ENCODE measurements at places on chromosomes 7 and 10.

DNA sequence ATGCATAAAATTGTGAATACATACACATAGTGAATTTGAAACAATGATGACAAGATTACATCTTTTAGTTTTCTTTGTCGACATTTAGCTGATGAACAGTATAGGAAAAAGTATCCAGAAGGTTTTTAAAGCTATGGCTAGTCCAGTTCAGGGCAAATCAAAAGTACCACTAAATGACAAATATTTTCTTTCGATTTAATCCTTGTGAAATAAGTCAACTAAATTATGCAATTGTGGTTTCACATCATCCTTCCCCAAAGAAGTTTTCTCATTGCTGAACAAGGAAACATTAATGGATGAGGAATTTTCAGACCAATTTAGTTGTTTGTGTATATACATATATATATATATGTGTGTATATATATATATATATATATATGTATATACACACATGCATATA lies 774.0 kb downstream of the DNAJB9 start:
- DNase-seq, result no peak

DNA sequence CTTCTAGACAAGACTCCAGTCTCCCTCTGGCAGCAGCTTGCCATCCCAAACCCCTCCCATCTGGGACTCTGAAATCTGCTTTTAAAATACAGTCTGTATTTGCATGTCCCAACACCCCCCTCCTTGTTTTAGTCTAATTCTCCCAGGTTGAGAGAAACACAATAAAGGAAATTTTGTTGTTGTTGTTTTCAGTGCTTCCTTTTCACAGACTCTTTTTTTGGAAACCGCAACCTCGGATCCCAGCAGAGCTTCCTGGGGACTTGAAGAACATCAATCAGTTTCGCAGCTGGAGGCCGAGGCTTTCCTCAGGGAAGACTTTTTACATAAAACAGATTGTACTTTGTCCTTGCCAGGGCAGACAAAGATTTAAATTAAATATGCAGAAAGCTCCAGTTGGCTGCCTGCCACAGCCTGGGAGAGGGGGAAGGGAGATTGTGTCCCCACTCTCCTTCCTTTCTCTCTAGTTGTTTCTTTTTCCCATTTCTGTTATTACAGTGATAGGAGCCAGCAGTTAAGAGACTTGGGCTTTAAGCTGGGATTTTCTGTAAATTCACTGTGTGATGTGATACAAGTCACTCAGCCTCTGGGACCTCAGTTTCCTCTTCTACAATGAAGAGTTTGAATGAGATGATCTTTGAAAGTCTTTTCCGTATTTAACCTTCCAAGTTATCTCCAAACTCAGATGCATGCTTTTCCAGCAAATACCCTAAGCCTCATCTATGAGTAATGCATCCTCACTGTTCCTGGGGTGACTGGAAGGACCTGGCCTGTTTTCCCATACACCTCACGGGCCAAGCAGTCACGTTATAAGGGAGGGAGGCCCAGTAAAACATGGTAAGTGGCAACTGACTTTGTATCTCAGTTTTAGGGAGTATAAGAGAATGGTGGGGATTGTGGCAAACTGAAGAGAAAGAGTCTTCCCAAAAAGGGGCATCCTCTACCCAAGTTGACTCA lies 192.3 kb downstream of the REEP3 start:
- DNase-seq, result no peak

- DNase-seq, result no peak
These were observed 27.3 kb downstream of the AHCYL2 start for GRCh38 chr7:129252128-129252527.

DNA sequence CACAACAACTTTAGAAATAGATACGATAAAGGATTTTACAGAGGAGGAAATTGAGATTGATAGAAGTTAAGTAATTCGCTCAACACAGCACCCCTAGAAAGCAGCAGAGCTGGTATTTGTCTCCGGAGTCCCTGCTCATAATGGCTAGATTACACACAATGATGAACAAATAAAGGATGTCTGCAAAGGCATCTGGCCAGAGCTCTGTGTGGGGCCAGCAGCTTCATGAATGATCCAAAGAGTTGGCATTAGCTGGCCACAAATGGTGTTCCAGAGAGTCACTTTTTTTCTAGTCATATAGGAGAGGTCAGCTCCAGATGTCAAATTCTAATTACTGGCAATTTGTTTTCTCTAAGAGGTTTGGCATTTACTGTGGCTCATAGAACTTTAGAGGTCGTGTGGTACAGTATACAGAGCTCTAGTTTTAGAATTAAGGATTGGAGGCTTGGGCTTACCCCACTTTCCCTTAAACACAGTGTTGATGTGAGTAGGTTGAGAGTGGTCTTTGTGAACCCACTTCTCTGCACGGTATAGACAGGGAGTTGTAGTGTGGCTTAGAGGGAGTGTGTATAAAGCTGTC lies 186.2 kb downstream of the BICC1 start:
- DNase-seq, result no peak

- DNase-seq, result no peak
These were observed 1.1 kb upstream of the HBP1 start for GRCh38 chr7:107167483-107168232.

DNA sequence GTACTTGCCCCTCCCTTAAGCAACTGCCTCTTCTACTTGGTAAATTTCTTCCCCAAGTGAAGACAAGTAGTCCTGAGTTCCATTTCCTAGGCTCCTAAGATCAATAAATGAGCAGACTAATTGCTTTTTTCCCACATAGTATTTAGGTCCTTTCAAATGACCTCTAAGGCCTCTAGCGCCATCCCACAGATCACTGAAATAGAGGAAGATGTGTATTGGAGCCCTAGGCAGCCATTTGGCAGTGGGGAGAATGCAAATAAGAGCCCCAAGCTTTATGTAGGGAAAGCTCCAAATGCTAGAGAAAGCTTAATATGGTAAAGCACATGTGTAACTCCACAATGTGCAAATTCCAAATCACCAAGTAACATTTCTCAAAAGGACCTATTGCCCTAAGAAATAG lies 316.5 kb upstream of the PHF14 start:
- DNase-seq, result no peak

DNA sequence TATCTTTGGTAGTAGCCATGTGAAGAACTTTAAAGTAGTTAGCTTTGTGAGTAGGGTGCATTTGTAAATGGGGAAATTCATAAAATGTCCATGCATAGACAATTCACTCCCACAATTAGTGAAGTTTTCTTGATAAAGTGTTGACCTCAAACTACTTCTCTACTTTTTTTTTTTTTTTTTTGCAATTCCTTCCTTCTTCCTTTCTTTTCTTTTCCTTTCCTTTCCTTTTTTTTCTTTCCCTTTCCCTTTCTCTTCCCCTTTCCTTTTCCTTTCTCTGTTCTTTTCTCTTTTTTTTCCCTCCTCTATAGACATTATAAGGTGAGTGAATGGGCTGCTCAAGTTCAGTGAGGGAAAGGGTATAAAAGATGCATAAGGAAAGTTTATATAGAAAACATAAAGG lies 184.2 kb downstream of the PTEN start:
- DNase-seq, result no peak

DNA sequence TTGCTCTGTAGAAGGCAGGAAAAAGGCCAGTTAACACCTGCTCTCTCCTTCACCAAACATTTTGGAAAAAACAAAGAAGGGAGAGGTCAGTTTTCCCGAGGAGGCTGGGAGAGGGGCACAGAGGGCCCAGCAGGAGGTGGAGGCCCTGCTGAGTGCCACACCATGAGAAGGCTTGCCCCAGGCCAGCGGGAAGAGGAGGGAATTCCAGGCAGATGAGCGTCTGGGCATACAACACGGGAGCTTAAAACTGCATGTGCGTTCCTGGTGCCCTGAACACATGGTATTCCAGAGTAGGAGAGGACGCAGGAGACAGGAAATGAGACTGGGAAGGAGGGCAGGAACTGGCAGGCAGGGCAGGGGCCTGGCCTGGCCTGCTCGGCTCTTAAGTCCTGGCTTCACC lies 182.4 kb downstream of the CCDC3 start:
- DNase-seq, result no peak

GRCh38 chr7:93178213-93178612 lies 30.0 kb upstream of the SAMD9L start:
- DNase-seq, result no peak

GRCh38 chr10:6299743-6300105 lies 97.0 kb downstream of the PFKFB3 start:
- DNase-seq, result no peak

DNA sequence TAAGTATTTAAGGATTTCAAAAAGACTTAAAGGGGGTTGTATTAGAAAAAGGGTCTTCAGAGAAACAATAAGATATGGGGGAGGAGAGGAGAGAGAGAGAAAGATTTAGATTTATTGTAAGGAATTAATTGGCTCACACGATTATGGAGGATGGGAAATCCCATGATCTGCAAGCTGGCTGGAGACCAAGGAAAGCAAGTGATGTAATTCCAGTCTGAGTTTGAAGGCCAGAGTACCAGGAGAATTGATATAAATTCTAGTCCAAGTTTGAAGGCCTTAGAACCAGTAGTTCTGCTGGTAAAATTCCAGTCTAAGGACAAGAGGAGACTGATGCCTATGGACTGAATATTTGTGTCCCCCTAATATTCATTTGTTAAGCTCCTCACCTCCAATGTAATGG lies 20.6 kb upstream of the SLC13A1 start:
- DNase-seq, result no peak

DNA sequence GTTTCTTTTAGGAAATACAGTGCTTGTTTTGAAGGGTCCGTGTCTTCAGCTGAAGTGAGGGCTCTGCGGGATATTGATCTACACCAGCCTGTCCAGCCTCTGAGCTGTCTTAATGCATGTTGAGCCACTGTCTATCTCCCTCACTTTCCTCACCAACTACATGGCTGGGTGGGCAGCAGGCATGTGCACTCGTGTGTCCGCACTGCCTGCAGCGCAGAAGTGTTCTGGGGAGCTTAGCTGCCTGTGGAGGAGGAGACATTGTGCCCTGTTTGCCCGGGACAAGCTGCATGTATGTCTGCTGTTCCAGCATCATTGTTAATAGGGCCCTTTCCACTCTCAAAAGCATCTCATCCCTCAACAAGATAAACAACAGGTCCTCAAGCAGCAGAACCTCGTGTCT lies 133.1 kb upstream of the EEPD1 start:
- no peak for DNase-seq

GRCh38 chr10:116269619-116270018 lies 3.4 kb downstream of the GFRA1 start:
- no peak for DNase-seq

GRCh38 chr10:44824607-44825006 lies 86.5 kb upstream of the TMEM72 start:
- DNase-seq, result no peak

DNA sequence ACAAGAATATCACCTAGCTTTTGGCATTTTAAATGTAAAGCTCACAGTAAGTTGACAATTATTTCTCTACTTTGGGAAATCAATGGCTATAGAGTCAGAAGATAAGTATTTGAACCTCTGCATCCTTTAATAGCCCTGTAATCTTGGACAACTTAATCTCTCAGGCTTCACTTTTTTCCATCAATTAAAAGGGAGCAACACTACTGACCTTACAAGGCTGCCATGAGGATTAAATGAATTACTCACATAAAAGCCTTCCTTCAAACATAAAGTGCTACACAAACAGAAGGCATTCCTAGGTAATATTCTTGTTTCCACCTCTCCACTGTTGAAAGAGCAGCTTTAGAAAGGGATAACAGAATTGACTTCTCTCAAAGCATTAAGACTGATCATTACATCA lies 266.0 kb downstream of the RNLS start:
- DNase-seq, result no peak

DNA sequence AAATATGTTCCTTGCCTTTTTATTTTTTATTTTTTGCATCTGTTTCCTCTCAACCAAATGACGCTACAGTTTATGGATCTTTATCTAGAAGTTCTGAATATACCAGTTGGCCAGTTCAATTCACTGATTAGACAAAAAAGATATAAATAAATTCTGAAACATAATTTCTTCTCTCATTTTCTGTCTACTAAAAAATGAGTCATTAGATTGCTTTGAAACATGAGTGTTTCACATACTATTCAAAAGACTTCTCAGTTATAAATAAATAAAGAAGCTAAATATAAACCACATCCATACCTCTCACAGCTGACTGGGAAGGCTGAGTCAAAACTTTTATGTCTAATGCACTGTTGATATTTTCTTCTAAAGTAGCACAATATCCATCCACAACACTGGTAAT lies 97.6 kb upstream of the GPR22 start:
- no peak for DNase-seq

DNA sequence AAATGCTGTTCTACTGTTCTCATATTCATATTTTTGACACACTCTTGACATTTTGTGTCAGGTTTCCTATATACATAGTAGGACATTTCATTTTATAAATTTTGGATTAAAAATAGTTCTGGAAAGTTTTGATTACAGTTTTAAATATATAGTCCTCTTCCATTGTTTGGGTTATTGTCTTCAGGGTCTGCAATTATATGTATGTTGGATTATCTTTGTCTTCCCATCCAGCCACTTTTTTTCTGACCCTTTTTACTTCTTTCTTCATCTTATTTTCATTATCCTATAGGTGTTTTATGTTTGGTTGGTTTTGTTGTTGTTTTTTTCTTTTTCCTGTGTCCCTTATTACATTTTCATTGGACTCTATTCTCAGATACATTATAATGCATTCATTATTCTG lies 71.1 kb upstream of the CCDC6 start:
- no peak for DNase-seq

GRCh38 chr10:82020999-82021398 lies 146.0 kb downstream of the NRG3 start:
- DNase-seq, result no peak

DNA sequence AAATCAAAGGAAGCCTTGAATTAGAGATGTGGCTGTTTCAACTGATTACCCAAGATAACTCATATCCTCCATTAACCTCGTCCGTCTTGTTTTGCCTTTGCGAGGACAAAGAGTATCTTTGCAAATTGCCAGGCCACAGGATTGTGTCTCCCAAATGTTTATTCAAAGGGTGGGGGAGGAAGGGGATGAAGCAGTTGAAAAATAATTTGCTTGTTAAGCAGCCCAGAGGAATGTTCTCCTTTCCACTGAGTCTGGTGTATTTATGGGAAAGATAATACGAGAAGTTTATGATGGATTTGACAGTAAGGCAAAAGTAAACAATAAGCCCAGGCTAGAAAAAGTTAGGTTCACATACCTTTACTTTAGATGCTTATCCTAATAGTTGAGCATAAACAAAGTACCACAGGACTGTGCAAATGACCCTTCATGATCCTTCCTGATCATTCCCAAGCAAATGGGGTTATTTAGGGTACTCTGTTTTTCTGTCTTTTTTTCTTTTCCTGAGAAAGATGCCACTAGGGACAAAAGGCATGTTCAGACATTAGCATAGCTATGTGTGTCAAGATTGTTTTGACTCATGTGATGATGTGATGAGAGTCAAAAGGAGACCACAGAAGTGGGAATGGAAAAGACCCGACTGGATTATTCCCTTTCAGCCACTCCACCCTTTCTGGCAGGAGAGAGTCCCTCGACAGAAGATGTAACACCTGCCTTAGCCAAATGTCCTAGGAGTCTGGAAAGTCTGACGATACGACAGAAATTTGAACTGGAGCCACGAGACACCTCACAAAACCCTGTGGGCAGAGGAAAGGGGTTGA lies 243.0 kb upstream of the GLI3 start:
- no peak for DNase-seq

DNA sequence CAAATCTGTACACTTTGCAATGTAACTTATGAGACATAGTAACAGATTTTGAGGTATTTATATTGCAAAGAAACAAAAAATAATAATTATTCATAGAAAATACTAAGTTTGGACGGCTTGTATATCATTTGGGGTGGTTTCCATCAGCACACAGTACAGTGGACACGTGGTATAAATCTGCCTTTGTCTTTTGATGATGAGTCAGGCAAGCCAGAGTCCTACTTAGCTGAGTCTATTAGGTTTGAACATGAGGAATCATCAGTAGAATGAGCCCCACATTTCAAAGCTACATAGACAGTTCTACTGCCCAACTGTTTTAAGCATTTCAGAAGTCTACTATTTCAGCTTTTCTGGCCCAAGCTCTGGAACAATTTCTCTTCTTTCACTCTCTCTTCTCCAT lies 803.2 kb downstream of the PHTF2 start:
- DNase-seq, result no peak
